ENCODE measurements at places on chromosomes 2 and 18.

DNA sequence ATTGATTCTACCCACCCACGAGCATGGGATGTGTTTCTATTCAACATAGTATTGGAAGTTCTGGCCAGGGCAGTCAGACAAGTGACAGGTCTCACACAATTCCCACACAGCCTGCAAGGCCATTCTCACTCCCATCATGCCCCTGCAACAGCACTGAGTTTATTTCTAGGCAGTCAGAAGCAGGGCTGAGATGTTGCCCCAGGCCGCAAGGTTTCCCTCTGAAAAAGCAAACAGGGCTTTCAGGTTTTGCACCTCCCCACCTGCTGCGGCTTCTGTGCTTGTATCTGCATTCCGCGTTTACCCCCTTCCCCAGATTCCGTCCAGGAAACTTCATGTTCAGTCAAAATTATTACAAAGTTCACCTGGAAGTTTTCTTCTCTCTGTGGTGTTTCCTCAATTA is 9.4 kb upstream of the TACR1 start:
- DNase-seq: no peak

DNA sequence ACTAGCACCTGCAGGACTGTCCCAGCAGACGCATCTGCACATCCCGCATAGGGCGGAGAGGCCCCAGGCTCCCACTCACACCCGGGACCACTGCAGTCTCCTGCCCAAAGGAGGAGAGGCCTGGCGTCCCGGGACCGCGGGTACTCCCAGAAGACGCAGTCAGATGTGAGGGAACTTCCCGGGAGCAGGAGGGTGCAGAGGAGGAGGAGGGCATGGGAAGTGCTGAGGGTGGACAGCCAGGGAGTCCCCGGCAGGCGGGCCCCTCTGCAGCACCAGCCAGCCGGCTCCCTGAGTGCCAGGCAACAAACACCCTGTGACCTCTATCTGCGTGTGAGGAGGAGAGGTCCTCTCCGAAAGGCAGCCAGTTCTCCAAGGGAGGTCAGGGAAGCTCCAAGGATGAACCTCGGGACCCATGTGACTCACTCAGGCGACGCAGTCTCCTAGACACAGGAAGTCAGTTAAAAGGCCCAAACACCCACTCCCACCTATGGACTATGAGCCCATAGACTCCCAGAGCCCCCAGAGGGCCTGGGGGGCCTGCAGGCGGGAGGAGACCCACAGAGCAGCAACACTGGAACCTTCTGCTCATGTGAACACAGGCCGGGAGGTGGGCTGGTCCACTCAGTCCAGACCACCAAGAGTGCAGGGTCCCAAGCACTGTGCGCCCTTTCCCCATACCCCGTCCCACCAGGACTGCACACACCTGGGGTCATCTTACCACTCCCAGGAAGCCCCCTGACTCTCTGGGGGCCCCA is 4.2 kb downstream of the PXDN start:
- no peak for DNase-seq

- no peak for DNase-seq
Measured at GRCh38 chr2:188294352-188294926, 2.8 kb downstream of the GULP1 start.

DNA sequence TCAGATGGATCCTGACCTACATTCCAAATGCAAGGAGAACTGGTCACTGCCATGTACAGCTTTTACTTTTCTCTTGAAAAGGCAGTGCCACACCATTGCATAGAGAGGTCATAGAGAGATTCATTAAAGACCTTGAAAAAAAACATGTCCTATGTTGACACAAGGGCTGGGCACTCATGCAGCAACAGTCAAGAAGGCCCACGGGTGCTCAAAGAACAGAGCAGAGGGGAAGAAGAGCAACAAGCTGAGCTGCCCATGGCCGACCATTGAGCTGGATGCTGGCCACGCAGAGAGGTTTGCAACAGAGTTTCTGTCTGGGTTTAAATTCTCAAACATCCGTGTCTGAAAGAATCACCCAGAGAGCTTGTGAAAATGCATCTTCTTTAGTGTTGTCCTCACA is 99.1 kb downstream of the ADD2 start:
- no peak for DNase-seq

DNA sequence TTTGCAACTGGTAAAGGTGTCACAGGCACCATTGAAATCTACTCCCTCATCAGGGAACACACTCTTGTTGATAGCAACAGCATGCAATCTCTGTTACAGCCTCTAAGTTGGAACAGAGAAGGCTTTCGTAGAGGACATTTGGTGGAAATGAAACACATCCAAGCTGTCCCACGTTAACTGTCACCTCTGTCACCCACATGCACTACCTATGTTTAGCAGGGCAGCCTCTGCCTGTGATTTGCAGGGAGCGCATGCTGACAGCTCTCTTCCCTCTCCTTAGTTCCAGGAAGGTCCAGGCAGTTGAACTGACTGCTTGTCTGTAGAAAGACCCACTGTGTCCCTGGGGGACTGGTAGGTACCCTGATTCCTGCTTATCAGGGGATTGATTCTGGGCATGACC is 306.8 kb downstream of the GBX2 start:
- no peak for DNase-seq

GRCh38 chr2:188776634-188777033 is 197.5 kb upstream of the COL3A1 start:
- DNase-seq: no peak

DNA sequence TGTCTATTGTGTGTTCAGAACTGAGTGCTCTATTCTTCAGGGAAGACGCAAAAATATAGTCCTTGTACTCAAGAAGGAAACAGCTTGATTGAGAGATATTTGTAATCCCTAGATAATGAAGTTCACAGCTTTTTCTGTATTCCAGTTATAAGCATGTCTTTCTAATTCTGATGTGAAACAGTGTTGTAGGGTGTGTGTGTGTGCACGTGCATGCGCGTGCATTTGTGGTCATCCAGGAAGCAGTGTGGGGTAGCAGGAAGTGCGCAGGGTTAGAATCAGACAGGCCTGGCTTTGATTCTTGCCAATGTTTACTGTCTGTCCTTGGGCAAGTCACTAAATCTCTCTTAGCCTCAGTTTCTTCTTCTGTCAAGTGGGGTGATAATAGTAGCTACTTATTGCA is 87.9 kb downstream of the NPAS2 start:
- no peak for DNase-seq

GRCh38 chr2:235857598-235857997 is 310.6 kb downstream of the GBX2 start:
- no peak for DNase-seq

DNA sequence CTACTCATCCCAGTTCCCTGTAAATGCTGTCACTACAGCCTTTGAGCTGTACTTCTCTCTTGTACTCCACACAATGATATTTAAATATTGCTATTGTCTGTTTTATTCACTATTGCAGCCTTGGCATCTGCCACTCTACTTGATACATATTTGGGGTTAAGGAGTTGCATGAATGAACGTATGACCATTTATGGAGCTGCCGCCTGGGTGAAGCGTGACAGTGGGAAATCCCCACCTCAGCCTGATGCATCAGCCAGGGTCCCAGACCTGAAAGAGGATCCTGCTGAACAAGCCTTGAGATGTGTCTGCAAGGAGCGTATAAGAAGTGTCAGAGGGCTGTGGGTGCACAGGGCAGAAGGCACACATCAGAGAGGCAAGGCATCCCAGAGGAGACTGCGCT is 39.1 kb downstream of the MRPL35 start:
- no peak for DNase-seq

- peak; percentile 47 for DNase-seq
Measured at GRCh38 chr2:166516712-166517303, 22.8 kb upstream of the SCN7A start.

DNA sequence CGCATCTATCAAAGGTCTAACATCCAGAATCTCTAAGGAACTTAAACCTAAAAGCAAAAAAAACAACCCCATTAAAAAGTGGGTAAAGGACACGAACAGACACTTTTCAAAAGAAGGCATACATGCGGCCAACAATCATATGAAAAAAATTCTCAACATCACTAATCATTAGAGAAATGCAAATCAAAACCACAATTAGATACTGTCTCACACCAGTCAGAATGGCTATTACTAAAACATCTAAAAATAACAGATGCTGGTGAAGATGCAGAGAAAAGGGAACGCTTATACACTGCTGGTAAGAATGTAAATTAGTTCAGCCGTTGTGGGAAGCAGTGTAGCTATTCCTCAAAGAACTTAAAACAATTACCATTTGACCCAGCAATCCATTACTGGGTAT is 38.0 kb downstream of the PPP3R1 start:
- no peak for DNase-seq

DNA sequence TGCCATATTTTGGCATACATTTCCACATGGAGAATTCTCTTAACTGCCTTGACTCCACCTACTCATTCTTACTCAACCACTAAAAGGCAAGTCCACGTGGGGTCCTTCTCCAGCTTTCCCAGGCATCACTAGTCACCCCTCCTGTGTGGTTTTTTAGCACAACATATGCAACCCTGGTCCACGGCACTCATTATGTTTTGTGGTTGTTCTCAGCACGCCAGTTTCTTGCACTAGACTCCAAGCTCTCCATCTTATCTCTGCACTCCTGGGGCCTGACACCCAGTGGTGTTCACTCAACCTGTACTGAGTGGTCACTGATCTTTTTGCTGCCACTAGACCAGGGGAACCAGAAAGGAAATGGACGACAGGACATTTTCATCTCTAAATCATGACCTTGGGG is 18.0 kb downstream of the MARCHF4 start:
- DNase-seq: no peak

DNA sequence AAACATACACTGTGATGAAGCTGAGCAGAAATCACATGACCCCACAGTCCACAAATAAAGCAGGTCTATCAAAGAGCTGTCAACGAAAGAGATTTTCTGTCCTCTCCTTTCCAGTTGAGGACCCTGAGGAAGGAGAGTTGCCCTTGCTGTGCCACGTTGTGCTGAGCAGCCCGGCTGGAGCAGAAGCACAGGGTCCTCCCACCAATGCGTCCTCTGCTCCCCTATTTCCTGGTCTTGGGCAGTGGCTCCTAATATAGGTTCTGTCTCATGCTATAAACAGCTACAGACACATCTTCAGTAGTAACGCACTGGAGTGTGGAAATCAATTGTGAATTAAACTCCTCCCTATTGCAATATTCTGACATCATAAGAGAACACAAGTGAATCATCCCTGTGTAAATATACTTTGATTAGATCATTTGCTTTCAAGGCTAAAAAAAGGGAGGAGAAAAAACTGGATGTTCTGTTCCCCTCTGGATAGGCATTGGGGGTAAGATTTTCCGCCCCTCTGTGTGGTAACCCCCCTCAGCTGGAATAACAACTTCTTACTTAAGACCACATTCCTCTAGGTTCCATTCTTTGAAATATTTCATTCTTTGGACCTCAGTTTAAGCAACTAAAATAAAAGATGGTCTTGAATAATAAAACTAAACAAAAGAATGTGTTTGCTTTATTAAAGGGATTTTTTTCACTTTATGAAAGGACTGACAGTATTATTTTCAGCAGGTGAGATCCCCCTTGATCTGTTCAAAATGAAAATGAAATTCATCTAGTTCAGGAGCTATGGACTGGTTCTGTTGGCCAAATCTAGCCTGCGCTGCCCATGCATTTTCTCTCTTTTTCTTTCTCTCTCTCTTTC is 8.3 kb upstream of the RHOB start:
- DNase-seq: no peak

- no peak for DNase-seq
Measured at GRCh38 chr2:176171351-176172006, 14.4 kb downstream of the HOXD3 start.

- no peak for DNase-seq
Measured at GRCh38 chr2:226796012-226796839, 3.4 kb downstream of the IRS1 start.

DNA sequence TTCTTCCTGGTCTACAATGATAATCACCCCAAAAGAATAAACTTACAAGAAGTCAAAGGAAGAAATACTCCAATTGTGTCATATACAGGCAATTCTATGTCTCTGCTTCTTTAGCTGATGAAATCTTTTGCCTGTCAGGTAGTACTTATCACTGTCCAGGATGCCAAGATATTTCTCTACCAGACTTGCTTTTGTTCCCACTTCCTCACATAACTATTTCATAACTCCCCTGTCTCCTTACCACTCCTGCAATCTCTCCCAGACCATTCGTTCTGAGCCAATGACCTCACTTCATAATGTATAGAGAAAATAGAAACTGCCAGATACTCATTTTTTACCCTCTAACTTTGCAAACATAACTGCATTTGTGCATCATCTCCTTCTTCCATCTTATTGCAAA is 39.1 kb downstream of the HNMT start:
- DNase-seq: no peak

DNA sequence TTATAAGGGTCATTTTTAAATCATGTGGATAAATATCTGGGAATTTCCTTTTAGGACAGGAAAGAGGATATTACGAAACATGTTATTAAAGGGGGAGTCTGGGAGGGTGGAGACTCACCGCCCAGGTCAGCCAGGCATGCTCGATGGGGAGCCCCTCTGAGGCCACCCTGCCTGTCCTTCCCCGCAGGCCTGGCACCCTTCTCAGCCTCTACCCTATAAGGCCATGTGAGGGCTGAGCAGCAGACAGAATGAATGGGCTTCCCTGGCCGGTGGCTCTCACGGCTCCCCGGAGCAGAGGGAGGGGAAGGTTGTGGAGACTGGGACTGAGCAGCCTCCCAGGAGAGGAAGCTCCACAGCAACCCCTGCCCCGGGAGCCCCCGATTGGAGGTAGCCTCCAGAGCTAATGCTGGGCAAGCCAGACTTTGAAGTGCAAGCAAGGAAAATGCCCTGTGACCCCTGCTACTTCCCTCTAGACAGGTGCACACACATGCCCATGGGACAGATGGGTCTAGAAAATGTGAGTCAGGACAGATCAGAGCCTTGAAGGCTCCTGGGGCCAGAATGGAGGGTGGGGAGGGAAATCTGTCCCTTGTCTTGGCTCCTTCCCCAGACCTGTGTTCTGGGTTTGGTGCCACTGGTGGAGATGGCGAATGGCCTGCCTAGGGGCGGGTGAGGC is 13.2 kb upstream of the ARMC9 start:
- DNase-seq: no peak

- DNase-seq: no peak
Measured at GRCh38 chr2:10551496-10551895, 103.4 kb upstream of the ODC1 start.

DNA sequence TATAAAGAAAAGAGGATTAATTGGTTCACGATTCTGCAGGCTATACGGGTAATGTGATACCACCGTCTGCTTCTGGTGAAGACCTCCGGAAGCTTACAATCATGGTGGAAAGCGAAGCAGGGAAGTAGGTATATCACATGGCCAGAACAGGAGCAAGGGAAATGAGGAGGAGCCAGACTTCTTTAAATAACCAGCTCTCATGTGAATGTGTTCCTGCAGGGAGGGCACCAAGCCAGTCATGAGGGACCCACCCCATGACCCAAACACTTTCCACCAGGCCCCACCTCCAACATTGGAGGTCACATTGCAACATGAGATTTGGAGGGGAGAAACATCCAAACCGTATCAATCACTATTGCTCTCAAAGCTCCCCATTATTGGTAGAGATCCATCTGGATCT is 61.8 kb downstream of the EFEMP1 start:
- DNase-seq: no peak

- DNase-seq: no peak
Measured at GRCh38 chr18:46711444-46711863, 45.4 kb downstream of the ST8SIA5 start.

GRCh38 chr2:32418778-32419177 is 62.0 kb downstream of the BIRC6 start:
- no peak for DNase-seq
